ENCODE measurements at places on chromosomes 4 and X.

DNA sequence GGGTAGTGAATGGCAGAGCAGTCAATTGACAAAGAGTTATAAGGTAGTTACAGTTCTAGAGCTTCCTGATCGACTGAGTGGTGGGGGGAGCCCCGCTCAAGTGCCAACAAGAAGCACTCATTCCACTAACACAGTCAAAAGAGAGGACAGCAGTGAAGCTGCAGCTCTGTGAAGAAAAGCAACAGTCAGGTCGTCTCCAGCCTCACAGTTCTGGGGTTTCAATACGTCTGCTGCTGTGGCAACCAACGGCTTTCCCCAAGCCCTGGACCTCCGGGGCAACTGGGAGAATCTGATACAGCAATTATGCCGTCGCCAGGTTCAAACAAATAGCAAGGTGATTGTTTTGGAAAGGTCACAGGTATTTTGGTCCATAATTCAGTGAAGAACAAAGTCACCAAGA, 30.8 kb downstream of the GPM6B start:
- DNase-seq = no peak

GRCh38 chrX:50827996-50828395, 14.0 kb upstream of the SHROOM4 start:
- DNase-seq = no peak

DNA sequence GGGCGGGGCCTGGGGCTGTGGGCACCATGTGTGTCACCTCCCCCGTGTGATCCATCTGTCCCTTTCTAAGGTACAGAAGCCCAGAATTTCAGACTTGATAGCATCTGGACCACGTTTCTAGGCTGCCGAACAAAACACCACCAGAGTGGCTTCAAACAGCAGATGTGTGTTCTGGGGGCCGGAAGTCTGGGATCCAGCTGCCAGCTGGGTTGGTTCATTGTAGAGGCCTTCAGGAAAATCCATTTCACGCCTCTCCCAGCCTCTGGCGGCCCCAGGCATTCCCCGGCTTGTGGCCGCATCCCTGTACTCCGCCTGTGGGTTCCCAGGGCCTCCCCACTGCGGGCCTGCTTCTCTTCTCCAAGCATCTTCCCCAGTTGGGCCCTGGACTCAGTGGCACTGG, 39.6 kb upstream of the GPR78 start:
- no peak for DNase-seq

DNA sequence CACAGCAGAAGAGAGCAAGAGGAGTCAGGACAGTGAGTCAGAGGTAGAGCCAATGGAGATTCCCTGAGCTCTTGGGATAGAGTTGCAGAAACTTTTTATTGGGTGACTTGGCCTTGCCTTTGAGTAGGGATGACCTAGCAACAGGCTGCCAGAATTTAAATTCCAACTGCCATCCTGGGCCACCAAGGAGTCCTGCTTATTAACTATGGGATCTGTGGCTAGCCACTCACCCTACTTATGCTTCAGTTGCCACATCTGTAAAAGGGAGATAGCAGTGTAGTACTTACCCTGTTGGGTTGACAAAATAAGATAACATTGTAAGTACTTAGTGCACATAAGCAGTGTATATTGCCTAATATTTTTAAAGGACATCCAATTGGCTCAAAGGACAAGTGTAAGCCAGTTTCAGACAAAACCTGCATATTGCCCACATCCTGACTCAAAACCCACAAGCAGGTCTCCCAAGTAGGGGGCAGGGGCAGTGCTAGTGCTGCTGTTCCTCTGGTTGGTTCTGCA, 43.5 kb upstream of the TMEM164 start:
- DNase-seq = no peak

DNA sequence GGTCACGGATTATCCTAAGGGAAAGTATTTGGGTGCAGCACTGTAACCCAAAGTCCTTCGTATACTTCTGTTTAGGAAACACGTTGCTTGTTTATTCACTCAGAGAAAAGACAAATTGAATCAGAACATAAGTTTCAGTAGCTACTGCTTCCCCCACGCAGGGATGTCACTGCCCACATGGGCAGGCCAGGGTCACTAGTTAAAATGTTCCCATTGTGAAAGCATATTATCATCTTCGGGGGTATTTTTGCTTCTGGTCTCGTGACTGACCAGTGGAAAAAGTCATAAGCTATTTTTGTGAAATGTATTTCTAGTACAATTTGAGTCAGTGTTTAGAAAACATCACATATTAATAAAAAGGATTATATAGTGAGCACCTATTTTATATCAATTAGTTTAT, 377.8 kb downstream of the PCDH7 start:
- no peak for DNase-seq

DNA sequence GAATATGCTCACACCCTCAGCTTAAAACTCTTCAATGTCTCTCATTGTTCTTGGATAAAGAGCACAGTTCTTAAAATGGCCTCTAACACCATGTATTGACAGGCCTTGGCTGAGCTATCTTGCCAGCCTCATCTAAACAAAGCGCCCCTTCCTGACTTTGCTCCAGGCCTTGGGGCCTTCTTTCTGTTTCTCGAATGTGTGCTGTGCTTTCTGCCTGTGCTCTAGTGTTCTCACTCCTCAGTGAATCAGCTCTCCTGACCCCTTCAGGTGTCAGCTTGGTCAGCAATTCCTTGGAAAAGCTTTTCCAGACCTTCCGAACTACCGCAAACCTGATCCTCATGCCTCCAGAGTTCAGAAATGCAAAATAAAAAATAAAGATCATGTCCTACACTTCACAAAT, 346.3 kb upstream of the FSTL5 start:
- DNase-seq = no peak

- DNase-seq = no peak
Observed at GRCh38 chr4:175871774-175872405, 59.8 kb upstream of the GPM6A start.

DNA sequence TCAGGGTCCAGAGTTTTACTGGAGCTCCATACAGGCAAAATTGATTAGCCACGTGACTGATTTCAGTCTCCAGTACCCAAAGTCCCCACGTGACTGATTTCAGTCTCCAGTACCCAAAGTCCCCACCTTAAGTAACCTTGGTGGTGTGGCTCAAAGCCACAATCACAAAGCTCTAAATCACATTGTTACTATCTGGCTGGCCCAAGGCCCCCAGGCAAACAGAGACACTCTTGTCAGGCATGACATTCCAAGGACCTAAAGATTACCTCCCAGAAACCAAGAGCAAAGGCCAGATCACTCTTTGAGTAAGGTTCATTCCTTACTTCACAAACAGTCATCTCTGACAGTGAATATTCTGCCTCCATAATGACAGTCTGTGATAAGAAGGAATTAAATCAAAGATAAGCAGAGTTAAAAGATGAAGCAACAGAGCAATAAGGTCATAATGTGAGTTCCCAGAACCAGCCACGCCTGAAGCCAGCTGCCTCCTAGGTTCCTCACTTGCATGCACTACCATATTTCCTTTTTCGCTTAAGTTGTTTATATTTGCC, 78.5 kb downstream of the ANXA3 start:
- no peak for DNase-seq

DNA sequence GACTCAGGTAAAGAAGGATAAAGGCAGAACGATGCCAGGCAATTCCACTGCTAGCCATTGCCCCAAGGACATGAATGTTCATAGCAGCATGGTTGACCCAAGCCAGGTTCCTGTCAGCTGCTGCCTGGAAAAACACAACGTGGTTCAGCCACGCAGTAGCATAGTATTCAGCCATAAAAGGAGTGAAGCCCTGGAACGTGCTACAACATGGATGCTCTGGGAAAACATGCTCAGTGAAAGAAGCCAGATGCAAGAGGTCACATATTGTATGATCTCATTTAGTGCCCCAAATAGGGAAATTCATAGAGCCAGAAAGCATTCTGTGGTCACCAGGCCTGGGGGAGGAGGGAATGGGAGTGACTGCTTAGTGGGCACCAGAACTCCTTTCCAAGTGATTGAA, 129.8 kb downstream of the GPR143 start:
- DNase-seq = no peak

GRCh38 chr4:140450352-140450751, 22.9 kb upstream of the CLGN start:
- DNase-seq = no peak

DNA sequence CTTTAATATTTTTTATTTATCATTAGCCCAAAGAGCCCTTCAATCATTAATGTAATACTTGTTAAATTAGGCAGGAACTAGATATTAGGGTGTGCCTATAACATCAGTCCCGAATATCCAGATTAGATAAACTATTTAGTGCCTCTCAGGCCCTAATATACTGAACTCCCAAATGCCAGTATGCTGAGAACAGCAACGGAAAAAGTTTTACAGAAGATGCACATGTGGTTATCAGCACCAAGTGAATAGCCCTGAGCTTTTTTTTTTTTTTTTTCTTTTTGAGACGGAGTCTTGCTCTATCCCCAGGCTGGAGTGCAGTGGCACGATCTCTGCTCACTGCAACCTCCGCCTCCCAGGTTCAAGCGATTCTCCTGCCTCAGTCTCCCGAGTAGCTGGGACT, 13.0 kb upstream of the ELF2 start:
- DNase-seq = no peak

DNA sequence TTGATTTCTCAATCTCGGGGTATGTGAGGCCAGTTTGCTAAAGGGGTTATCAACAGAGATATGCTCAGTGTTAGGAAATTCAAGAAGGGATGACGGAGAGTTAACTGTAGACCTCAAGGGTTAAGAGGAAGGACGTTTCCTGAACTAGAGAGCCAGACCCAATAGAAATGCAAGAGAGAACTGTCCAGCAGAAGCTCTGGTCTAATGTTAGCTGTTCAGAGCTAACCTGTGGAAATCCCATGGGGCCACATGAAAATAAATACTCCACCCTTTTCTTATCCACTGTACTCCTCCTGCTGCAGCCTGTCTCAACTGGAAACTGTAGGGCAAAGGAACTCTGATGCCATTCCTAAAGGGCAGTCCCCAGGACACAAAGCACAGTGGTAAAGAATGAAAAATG, 274.3 kb downstream of the DMD start:
- no peak for DNase-seq

DNA sequence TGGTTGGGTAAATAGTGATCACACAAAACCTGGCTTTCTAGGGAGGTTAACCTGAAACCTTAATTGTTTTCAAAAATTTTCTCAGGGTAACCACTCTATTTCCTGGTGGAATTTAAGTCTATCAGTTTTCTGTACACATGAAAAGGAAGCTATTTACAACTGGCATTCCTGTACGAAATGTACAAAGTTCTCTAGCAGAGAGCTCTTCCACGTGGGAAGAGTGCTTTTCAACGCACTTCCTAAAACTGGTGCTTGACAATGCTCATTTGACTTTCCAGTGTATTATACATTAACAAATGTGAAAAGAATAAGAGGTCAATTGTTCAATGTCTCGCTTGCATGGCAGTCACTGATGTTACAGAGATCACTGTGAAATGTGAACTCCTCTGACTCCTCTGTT, 2.8 kb upstream of the SOD3 start:
- DNase-seq = no peak

DNA sequence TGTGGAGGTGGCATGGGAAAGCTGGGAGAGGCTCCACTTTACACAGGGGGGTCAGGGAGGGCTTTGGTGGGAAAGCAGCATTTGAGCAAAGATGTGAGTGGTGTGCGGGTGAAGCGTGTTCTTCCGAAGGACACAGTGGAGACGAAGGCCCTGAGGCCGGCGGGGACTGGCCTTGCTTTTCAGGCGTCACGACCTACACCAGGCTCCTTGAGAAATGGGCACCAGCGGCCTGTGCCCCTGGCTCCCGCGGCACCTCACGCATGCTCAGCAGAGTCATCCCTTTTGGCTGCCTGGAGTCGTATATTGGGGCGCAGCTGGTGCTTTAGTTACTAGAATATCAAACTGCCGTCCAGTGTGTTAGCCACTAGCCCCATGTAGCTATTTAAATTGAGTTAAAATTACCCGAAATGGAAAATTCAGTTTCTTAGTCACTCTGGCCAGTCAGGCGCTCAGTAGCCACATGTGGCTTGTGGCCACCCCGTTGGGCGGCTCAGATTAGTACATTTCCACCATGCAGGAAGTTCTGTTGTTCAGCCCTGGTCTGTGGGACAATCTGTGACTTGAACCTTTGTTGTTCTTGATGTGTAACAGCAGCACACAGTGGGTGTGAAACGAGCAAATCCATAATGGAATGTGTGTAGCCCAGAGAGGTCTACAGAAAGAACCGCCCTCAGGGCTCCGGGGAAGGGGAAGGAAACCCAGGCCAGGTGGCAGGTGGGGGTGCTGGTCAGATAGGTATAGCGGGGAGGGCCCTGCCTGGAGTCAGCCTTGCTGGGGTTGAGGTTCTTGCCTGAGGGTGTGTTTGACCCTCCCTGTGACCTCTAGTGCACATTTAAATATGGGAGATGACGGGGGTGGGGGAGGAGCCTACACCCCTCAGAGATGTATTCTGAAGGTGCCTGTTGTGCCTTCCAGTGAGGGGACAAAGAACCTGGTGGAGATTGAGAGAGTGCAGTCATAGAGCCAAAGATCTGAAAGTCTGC, 30.4 kb downstream of the TBC1D14 start:
- no peak for DNase-seq

DNA sequence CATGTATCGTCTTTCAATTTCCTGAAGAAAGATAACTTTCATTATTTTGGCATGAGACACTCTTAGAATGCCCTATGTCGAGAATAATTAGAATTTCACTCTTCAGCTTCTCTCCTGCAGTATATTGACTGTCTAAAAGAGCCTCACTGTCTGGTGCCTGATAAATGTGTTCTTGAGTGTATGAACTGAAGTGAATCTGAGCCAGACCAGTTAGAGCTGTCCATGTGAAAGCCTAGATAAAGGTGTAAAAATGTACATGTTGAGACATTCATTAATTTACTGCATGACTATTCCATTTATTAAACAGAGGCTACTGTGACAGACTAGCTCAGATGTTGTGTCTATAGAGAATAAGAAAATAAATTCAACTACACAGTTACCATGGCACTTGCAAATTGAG, 283.2 kb downstream of the PCDH18 start:
- DNase-seq = no peak

GRCh38 chr4:106287353-106287969, 28.5 kb downstream of the TBCK start:
- DNase-seq = no peak

- DNase-seq = no peak
Observed at GRCh38 chrX:350148-350533, 31.5 kb upstream of the GTPBP6 start.

- no peak for DNase-seq
Observed at GRCh38 chr4:13178621-13179020, 305.5 kb downstream of the RAB28 start.

GRCh38 chr4:86033171-86033570, 326.7 kb downstream of the MAPK10 start:
- no peak for DNase-seq

DNA sequence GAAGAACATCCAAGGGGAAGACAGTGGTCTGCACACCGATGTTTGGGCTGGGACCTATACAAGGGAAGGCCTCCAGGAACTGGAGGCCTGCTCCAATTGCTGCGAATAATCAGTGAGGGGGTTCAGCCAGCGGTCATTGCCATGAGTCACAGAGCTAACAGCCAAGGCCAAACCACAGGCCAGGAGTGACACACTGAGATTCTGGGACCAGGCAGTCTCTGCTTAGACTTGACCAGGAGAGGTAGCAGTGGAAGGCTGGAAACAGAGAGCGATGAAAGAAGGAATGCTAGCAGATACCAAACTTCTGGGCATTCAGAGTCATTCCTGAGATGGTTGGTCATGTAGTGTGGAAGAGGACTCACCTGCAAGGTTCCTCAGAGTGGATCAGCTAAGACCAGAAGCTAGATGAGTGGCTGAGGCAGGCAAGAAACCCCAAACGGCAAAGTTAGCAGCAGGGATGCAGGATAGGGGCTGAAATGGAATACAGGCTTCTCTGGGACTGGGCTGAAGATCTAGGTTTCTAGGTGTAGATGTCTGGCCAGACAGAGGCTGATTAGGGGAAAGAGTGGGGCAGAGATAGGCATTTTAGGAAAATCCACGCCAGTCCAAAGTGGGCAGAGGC, 54.7 kb downstream of the CNGA2 start:
- DNase-seq = no peak
